ENCODE measurements at places on chromosomes 12 and 14. TPM values are rescaled to one million over a fixed set of nuclear protein-coding genes. Genes with fewer than 3 reads are reported as not detected.

DNA sequence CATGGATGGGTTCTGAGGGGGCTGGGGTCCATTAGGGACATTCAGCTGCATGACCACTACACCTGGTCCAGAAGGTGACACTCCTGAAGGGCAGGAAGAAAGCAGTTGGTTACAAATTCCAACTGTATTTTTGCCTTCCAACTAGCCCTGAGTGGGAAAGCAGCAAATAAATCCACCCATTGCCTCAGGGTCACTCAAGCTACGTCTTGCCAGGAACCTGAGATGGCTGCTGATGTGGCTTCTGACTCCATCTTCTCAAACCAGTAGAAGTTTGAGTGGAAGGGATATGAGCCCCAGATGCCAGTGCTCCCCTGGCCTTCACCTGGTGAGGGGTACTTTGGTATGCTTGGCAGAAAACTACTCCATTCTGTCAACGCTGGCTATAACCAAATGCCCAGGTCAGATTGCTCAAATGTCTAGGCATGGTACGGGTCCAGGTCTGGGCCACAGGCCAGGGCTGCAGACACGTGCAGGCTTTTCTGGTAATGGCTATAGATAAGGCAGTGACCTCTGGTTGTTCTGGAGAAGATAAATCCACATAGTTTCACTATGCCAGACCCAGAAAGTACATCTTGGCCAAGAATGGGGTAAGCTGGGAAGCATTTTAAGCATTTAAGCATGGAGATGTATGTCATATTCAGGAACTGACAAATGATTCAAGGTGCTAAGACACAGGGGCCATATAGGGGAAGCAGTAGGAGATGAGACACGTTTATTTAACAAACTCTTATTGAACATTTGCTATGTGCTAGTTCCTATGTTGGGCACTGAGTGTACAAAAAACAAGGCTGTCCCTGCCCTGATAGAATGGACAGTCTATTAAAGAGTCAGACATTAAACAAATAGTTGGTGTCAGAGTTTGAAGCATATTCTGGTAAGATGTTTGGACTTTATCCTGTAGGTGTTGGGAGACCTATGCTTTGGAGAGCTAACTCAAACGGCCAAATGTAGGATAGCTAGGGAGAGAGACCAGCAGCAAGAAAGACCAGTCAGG, 8.3 kb upstream of the STAC3 start:
- DNase-seq: no peak

Gene PSMB5
- 79.7 TPM for total RNA-seq

Gene PAPLN
- 10.2 TPM for total RNA-seq

DNA sequence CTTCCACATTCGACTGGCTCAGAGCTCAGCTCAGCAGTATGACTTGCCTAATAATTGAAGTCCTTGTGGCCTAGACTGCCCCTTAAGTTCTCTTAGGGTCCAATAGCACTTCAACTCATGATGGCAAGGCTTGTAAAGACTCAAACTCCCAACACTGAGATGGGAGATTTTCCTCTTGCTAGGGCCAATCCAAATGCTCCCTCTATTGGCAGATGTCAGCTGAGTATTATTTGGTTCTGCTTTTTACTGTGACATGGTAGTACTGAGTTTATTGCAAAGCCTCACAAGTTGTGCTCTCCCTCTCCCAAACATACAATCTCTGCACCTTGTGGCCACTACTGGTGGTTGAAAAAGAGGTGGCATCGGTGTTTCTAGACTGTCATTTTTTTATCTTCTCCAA, 164.2 kb downstream of the ALG10 start:
- no peak for DNase-seq

DNA sequence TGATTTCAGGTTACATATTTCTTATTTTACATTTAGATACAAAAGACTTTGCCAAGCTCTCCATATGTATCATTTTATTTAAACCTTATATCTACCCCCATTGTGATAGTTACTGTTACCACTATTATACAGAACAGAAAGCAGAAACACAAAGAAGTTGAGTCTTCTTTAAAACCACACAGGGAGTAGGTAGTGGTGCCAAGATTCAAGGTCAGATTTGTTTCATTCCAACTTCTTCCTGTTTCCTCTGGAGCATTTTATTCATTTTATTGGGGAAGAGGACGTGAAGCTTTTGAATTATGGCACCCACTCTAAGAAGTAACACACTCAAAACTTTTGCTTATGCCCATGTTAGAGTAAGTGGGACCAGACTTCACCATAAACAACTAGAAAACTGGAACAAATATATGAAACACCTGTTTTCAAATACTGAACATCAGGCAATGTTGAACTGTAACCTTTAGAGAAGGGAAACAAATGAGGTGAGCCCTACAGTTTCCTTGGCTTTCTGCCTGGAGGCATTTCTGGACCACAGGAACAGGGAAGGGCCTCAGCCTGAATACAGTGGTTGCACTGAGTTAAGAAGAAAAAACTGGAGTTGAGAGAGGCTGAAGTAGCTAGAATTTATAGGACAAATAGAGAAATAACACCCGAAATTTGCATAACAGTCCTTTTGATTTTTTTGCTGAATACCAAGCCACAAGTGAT, 160.4 kb upstream of the SSTR1 start:
- no peak for DNase-seq

GRCh38 chr12:47078733-47079467, 521 bp upstream of the PCED1B start:
- no peak for DNase-seq

GRCh38 chr14:54627540-54628363, 60.8 kb downstream of the SAMD4A start:
- DNase-seq: peak; percentile 47

Gene RDH12
- total RNA-seq: not detected

Gene MDGA2
- total RNA-seq: not detected

DNA sequence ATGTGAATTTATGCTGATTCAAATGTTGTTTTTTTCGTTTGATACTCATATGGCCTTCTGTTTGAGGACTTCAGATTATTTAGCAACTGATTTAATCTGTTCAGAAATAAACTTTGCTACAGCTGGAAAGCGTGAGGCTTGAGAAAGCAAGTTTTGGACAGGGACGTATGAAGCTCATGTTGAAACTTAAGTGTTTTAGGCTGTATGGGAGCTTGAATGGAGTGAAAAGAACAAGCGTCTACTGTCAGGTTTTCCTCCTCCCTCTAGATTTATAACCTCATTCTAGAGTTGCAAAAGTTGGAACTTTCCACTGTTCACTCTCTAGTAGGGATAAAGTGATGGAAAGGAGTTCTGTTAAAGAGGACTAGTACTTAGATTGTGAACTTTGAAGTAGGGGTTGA, 1.0 kb downstream of the PRPF39 start:
- DNase-seq: no peak

Gene IRAK3
- 29.8 TPM for total RNA-seq

DNA sequence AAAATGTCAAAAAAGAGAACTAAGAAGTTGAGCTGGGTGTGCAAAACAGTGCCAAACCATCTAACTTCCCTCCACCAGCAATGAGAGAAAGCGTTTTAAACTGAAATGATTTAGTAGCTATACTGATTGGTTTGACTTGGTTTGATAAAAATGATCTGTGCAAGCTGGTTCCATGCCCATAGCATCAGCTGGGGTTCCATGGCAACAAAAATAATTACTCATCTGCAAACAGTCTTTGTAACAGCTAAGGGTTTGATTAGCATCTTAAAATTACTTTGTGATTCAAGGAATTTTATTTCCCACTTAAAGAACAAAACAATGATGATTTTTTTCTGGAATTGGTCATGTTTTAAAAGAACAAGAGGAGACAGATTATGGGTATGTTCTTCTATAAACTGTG, 15.0 kb upstream of the BICD1 start:
- DNase-seq: no peak

DNA sequence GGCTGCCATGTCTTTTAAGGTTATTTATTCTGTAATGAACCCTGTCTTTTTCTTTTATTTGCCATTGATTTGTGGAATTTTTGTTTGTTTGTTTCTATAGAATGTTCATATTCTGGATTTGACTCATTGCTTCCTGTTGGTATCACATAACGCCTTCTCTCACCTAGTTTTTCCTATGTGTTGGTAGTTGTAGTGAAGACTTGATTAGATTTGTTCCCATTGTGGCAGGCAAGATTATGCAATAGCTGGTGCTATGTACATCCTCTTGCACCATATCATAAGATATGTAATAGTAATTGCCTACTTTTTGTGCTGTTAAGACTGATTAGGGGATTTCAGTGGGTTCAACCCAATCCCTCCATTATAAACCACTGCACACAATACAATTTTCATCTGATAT, 3.9 kb upstream of the KRT6B start:
- DNase-seq: no peak

DNA sequence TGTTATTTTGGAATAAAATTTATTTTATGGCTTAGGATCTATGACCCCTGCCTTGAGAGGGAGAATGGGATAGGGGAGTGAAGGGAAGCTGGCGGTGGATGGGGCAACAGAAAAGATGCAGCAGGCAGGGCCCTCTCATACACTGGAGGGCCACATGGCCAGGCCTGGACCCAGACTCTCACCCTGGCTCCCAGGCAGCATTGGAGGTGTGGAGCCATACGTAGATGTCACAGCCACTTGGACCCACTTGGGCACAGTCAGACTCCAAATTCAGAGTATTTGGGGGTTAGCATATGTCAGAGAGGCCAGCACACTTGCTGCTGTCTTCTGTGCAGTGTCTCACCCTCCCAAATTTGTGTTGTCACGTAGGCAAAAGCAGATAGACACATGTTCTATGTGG, 6.5 kb downstream of the NAB2 start:
- no peak for DNase-seq

DNA sequence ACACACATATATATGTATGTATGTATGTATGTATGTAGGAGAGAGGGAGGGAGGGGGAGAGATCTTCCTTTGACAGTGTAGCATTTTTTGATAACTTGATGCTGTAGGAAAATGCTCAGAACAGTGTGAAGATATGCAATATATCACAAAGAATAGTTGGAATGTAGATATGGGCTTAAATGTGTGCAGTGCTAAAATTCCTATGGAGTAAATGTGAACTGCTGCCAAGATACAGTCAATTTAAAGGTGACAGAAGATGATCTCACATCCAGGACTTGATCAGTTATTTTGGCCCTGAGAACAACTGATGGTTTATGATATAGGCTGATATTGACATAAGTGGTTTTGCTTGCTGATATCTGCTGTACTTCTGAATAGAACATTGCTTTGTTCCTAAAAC, 84.2 kb downstream of the DAAM1 start:
- no peak for DNase-seq

- DNase-seq: no peak
Measured at GRCh38 chr14:52850451-52850909, 59.1 kb upstream of the GNPNAT1 start.

DNA sequence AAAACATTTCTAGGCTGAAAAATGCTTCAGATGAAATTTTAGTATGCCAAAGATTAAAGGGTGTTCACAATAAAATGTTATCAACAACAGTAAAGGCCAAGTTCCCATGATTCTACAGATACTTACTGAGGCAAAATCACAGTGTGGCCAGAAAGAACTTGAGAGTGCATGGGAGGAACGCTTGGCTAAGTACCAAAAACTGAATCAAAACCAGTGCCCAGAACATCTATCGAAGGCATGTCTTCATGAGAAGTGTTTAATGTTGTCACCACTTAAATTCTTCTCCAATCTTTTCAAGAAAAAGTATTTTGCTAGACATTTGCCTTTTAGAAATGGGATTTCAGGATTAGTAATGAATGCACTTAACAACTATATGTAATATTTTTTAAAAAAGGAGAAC, 41.5 kb downstream of the KIF21A start:
- no peak for DNase-seq

Gene OTOGL
- 0.81 TPM for total RNA-seq

- DNase-seq: no peak
Measured at GRCh38 chr12:91565246-91565645, 382.6 kb upstream of the DCN start.

DNA sequence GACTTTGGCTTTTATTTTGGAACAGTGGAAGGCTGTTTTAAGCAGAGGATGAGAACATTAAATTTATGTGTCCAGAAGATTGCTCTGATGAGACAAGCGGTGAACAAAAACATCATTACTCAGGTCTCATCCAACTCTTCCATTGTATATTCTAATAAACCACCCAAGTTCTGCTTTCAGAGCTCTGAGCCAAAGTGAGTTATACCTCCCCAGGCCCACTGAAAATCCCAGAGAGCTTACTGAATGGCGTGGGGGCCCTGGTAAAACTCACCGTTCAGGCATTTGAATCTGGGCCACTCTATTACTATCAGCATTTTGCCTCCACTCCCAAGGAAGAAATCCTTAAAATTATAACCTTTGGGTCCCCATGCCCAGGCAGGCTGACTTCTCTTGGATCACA, 122.0 kb upstream of the HIF1A start:
- DNase-seq: no peak

DNA sequence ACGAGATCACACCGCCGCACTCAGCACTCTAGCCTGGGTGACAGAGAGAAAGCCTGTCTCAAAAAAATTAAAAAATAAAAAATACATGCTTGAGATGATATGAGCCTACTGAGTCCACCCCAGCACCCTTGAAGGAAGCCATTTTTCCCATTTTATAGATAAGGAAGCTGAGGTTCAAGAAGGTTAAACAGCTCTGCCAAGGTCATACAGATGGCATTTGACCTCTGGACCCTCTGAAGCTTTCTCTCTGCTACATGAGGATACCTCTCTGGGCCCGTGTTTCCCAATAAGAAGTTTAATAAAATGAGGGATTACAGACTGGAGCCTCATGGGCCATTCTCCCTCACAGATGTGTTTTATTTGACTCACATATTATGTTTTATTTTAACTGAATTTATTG, 53.9 kb upstream of the PNMA1 start:
- no peak for DNase-seq

Gene TROAP
- 0.99 TPM for total RNA-seq

Gene ADAM21
- not detected for total RNA-seq

GRCh38 chr12:100311317-100311716, 44.3 kb downstream of the SCYL2 start:
- DNase-seq: no peak

GRCh38 chr12:122732170-122732569, 1.5 kb upstream of the HCAR1 start:
- no peak for DNase-seq

- no peak for DNase-seq
Measured at GRCh38 chr12:88994971-88995370, 357.3 kb downstream of the DUSP6 start.

GRCh38 chr12:48185181-48185919, 1.9 kb downstream of the CCDC184 start:
- DNase-seq: no peak

Gene ANKRD33
- not detected for total RNA-seq

- no peak for DNase-seq
Measured at GRCh38 chr14:76138758-76139723, 12.7 kb upstream of the GPATCH2L start.

- DNase-seq: no peak
Measured at GRCh38 chr14:31270196-31270772, 62.7 kb upstream of the HECTD1 start.

DNA sequence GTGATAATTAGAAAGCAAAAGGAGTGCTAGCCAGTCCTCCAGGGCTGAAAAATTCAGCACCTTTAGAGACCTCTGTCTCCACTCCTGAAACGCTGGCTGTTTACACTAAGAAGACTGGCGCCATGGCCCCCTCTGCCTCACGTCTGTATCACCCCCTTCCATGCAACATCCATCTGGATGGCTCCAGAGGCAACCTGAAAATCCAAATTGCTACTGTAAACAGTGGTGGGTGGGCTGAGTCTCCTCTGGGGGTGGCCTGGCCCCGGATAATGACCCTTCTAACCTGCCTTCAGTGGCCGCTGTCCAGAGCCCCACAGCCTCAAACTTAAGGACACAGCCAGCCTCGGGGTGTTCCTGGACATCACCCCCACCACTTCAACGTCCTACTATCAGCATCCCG, 1.4 kb downstream of the PRKD1 start:
- DNase-seq: no peak

- no peak for DNase-seq
Measured at GRCh38 chr12:11837216-11837934, 187.9 kb downstream of the ETV6 start.

Gene SLC16A7
- total RNA-seq: 44.9 TPM

- no peak for DNase-seq
Measured at GRCh38 chr14:68797121-68797670, 4.3 kb upstream of the ZFP36L1 start.

Measured in thoracic aorta (tissue), 2 donors.